Chondrocyte (in vitro differentiated cells): ENCODE measurements at places on chromosomes 2 and 18.

GRCh38 chr2:74741629-74742028 lies 87.6 kb downstream of the SEMA4F start:
- DNase-seq: no peak

- no peak for DNase-seq
Measured at GRCh38 chr2:172510548-172510947, 45.3 kb upstream of the PDK1 start.

GRCh38 chr2:241842620-241843211 lies 16.0 kb downstream of the PDCD1 start:
- DNase-seq: no peak

- DNase-seq: no peak
Measured at GRCh38 chr2:107132070-107132469, 246.1 kb upstream of the ST6GAL2 start.

DNA sequence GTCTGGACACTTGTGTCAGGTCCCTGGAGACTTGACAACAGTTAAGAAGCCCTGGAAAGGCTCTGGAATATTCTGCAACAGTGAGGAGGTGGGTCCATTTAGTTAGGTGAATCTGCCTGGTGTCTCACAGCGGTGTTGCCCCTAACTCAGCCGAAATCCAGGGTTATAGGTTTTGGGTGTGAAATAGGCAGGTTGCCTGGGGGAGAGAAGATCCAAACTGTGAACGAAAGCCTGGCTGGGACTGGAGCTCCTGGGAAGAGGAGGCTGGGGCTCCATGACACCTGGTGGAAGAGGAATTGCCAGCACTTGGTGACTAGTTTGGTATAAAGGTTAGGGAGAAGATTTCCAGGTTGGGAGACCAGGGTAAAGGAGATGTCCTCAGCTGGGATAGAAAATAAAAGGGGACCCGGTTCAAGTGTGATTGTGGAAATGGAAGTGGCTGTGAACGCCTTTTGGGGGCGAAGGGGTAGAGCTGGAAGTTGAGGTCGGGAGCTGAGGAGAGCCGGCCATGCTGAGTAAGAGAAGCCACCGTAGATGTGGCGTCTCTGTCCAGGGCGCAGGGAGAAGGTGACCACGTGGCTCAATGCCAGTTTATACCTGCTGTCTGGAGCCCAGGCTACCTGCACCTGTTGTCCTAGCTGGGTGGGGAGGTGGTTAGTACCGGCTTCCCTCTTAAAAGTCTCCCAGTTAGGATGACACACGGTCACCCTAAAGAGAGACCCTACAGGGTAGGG lies 3.0 kb upstream of the GAREM2 start:
- DNase-seq: peak; percentile 61

DNA sequence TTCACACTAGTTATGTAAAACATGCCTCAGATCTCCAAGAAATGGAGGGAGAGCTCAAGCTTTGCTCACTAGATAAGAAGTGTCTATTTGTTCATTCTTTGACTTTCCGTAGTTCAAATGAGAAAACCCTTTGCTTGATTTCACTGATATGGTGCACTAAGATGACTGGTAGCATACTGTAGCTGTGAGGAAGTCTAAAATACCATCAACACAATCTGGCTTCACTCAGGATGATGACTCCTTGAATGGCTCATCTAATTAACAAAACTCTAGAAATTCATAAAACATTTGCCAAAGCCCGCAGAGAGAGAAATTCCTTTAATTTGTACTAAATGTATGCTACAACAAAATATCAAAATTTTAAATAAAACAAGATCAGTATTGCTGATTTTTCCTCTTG lies 152.8 kb upstream of the STK17B start:
- DNase-seq: no peak

DNA sequence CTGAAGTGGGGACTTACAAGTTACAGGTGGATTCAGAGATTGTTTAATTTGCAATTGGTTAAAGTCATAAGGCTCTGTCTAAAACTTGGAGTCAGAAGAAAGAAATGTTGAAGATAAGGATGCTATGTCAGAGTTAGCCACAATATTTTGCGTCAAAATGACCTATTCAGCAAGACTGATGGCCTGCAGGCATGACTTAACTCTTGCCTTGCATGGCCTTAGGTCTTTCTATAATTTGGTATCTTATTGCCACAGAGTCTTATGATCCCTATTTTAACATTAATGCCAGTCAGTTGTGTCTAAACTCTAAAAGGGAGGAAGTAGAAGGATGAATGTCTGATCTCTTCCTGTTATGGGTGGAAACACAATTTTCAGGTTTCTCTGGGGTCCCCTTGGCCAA lies 5.2 kb upstream of the COMMD1 start:
- no peak for DNase-seq

GRCh38 chr2:203585516-203585915 lies 50.4 kb upstream of the RAPH1 start:
- no peak for DNase-seq

DNA sequence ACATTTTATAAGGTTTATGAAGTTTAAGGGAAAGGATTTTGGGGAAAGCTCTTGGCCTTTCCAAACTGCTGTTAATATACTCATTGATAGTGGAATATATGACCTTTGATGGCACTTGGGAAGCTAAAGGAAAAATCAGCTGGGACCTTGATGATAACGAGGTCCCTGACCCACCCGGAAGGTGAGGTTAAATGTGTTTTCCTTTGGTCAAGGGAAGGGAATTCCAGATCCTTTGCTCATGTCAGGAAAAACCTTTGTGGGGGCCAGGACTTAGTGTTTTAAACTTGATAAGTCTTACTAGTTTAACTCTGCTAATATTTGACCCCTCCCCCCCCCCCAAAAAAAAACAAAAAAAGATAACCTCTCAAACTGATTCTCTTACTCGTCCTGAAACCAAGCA lies 50.7 kb downstream of the CRIM1 start:
- no peak for DNase-seq

- DNase-seq: no peak
Measured at GRCh38 chr2:206115026-206115578, 29.1 kb upstream of the INO80D start.

DNA sequence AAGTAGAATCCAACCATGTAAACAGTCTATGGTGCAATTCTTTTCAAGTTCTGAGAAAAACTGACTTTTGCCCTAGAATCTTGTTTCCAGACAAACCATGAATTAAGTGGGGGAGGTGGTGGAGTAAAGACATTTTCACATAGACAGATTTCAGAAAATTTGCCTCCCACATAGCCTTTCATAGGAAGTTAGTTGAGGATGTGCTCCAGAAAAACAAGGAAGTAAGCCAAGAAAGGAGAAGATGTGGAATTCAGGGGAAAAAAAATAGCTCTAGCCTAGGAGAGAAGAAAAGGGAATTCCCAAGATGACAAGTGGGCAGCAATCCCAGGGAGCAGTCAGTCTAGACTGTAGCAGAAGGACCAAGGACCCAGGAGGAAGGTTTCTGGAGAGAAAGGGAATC lies 17.4 kb downstream of the RUFY4 start:
- no peak for DNase-seq

DNA sequence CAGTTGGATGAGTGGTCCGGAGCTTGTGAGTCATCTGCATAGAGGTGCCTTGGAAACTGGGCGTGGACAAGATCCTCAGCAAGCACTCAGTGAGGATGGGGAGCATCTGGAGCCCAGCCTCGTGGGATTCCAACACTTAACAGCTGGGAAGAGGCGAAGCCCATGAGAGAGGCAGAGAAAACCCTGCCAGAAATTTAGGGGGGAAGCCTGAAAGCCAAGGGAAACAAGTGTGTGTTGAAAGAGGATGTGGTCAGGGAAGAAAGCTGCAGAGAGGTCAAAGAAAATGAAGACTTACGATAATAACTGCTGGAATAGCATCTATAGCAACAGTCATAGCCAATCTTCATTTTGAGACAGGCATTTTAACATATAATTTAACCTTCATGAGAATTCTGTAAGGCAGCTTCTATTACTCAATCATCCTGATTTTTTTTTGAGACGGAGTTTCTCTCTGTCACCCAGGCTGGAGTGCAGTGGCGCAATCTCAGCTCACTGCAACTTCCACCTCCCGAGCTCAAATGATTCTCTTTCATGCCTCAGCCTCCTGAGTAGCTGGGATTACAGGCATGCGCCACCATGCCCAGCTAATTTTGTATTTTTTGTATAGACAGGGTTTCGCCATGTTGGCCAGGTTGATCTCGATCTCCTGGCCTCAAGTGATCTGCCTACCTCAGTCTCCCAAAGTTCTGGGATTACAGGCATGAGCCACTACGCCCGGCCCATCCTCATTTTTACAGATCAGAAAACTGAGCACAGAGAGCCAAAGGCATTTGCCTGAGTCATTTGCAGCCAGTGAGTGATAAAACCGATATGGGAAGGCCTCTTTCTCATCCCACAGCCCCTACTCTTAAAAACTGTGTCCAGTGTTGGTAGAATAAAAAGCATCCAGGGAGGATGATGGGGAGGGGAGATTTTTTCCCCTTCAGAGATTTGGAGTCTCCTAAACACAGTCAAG lies 214.4 kb upstream of the EPAS1 start:
- no peak for DNase-seq

DNA sequence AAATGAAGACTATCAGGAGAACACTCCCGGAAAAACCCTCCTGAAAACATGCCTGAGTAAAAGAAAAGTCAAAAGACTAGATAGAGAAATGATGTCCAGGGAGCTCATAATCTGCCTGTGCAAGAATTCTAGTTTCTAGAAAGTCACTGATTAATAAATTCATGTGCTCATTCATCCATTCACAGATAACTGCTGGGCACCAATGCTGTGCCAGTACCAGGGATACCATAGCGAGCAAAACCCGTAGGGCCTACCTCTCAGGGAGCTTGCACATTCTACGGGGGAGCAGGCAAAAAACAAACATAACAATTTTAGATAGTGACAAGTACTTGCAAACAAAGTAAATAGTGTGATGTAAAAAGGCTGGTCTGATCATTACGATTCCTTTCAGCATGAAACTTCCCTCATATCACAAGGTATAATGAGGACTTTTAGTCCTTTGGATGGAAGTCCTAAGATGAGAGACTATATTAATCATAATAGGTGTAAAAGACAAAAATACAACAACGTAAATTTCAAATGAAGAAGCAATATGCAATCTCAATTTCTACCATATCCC lies 289.9 kb downstream of the AFF3 start:
- no peak for DNase-seq

DNA sequence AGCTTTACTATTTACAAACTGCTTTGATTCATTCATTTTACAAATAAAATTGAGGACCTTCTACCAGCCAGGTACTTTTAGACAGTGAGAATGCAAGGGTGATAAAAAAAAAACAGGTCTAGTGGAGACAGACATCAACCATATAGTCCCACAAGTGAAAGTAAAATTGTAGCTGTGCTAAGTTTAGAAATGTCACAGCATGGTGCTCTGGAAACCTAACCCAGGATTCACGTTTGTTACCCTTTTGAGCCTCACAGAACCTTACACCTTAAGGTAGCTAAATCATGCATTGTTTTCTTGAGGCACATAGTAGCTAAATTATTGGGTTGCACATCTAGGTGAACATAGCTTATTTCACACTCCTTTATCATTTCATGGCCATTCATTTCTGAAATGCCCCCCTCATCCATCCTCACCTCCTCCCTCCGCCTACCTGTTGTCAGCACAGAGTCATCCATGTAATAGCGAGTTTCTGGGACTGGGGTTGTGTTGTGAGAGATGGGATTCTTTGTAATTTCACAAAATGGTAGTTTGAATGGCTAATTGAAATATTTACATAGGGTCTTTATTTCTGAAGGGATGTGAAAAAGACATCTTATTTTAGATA lies 7.1 kb downstream of the MTA3 start:
- no peak for DNase-seq

DNA sequence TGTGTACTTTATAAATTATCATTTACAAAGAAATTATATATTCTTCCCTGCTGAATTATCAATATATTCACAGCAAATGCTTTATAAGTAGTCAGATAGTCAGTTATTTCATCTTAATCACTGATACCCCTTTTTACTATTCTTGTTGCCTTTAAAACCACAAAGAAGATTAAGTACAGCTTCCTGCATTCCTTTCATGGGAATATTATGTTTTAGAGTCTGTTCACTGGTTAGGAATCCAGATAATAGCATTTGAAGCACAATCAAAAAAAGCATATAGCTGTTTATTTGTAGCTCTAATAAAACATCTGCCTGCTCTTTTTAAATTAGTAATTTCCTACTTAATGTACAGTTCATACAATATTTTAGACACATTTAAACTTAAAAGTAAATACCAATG lies 508.9 kb downstream of the FBXO15 start:
- no peak for DNase-seq

- no peak for DNase-seq
Measured at GRCh38 chr2:61959381-61960293, 54.2 kb downstream of the COMMD1 start.

- DNase-seq: no peak
Measured at GRCh38 chr2:226756131-226756530, 43.5 kb downstream of the IRS1 start.

GRCh38 chr2:62042400-62042799 lies 136.9 kb downstream of the COMMD1 start:
- DNase-seq: no peak

GRCh38 chr18:71322201-71322600 lies 1033.4 kb downstream of the SOCS6 start:
- DNase-seq: no peak

GRCh38 chr18:74652392-74652988 lies 54.8 kb downstream of the ZNF407 start:
- DNase-seq: no peak

DNA sequence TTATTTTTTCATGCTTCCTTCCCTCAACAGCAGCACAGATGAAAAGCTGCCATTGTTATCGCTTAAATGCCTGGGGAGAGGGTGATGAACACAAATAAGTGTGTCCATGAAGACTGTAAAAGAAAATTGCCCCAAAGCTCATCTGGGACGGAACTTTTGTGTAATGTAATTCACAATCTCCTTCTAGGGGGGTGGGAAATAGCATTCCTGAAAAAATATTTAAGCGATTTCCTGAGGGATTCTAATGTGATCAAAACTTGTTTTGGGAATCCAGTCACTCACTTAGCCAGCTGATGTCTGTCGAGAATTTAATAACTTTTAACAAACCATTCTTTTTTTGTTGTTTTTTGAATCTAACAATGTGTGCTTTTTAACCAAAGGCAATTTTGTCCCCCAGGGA lies 427.9 kb downstream of the PLCL1 start:
- DNase-seq: no peak

GRCh38 chr18:25180973-25181548 lies 170.9 kb downstream of the ZNF521 start:
- no peak for DNase-seq

DNA sequence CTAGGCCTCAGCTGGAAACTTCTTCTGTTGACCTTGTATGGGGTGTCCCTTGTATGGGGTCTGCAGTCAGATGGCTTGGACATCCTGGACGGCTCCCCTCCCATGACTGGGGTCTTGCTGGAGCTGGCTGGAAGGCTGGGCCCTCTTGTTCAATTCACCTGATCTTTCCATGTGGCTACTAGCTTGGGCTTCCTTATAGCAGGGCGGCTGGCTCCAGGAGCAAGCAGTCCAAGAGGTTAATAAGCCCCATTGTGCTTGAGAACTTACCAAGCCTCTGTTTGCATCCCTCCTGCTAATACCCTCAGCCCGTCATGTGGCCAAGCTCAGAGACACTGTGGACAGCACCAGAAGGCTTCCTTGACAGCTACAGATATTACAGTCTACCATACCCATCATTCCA lies 111.6 kb upstream of the NPAS2 start:
- DNase-seq: no peak

- no peak for DNase-seq
Measured at GRCh38 chr18:64993695-64994094, 757.1 kb upstream of the CDH7 start.
